ENCODE measurements at places on chromosomes 16 and 17. TPM values are rescaled to one million over a fixed set of nuclear protein-coding genes. Genes with fewer than 3 reads are reported as not detected.
A peak's percentile ranks its signal among the peaks of the same experiment; 100 is the strongest.

The PGP gene
- polyA plus RNA-seq, result 41.9 TPM

The KRT12 gene
- not detected for polyA plus RNA-seq

The ITGAL gene
- polyA plus RNA-seq, result not detected

The CACNB1 gene
- polyA plus RNA-seq, result 41.6 TPM

The COG1 gene
- polyA plus RNA-seq, result 42.4 TPM

The NOG gene
- polyA plus RNA-seq, result 32.7 TPM

The MT1A gene
- not detected for polyA plus RNA-seq

The RPRML gene
- polyA plus RNA-seq, result not detected

The TTLL6 gene
- polyA plus RNA-seq, result not detected

The ZNF624 gene
- polyA plus RNA-seq, result 2.5 TPM

The RNF222 gene
- 0.17 TPM for polyA plus RNA-seq

The NECAB2 gene
- 0.90 TPM for polyA plus RNA-seq

- DNase-seq, result peak; percentile 77
Observed at GRCh38 chr16:3112058-3112880, at the start of gene ZNF205. Gene ZNF205, plus strand, starts transcription at chr16:3112586. Its CDS starts 845 bp downstream, at chr16:3113431.

DNA sequence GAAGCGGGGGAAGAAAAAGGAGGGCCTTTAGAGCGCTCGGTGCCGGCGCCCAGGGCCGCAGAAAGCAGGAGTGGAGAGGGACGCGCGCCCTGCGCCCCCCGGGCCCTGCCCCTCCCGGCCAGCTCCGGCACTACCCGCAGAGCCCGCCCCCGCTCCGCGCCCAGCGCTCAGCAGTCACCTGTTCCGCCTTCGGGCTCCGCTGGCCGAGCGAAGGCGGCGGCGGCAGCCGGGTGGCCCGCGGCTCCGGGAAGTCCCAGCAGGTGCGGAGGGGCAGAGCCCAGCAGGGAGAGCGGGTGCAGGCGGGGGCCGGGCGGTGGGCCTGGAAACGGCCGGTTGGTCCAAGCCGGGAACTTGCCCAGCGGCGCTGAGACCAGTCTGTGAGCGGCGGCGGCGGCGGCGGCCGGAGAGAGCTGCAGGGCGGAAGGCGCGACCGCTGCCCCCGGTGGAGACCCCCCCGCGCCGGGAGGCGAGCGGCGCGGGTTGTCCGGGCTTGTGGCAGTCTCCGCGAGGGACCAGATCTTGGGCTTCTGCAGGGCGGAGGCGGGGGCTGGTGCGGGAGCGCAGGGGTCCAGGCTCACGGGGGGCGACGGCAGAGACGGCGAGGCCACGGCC, 2.2 kb downstream of the IRX3 start:
- DNase-seq, result peak; percentile 34

DNA sequence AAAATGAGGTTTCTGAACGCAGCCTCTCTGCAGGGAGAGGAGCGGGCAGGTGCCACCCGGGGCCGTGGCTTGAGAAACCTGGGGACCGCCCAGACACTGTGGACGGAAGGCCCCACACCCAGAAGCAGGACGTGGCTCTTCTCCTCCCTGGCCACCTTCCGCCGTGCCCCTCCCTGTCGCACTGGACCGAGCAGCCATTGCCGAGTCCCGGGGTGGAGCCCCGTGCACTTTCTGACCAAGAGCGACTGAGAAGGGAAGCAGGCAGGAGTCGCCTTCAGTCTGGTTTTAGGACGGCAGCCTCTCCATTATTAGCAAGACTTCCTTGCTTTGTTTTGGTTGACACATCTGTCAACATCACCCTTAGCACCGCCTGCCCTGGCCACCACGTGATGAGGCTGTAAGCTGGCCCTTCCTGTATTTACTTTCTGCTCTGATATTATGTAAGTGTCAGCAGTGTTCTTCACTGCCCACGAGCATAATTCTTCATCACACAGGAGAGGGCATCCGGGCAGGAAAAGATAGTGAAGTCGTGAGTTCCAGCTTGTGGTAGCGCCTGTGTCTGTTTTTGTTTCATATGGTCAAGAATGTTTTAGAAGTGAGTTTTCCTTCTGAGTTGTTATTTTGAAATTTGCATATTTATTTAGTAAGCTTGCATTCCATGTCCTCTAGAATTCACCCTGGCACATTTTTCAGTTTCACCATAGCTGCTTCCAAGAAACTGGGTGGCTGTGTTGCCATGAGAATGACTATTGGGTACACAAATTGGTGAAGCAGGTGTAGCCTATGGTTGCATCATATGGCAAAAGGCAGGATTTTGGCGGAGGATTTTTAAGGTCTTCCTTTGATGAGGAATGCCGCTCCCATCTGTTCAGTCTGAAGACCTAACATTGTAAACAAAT, 1.0 kb downstream of the HERPUD1 start:
- peak; percentile 70 for DNase-seq

DNA sequence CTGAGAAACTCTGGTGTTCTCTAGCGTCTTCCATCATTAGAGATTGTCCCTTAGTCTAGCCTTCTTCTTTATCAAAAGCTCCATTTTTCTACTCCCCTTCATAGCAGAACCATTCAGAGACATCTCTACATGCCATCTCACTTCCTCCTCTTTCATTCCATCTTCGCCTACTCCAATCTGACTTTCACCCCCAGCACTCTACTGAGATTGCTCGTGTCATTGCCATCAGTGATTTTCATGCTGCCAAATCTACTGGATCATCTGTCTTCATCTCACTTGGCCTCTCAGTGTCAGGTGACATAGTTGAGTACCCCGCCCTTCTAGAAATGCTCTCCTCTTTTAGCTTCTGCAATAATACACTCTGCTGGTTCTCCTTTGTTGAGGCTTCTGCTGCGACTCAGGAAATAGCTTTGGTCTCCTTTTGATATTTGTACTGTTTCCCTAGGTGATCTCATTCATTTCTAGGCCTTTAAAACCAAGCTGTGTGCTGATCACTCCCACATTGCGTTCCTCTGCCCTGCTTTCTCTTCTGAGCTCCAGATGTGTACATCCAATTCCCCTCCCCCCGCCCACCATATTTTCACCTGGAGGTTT, 119.1 kb downstream of the FTO start:
- DNase-seq, result no peak

DNA sequence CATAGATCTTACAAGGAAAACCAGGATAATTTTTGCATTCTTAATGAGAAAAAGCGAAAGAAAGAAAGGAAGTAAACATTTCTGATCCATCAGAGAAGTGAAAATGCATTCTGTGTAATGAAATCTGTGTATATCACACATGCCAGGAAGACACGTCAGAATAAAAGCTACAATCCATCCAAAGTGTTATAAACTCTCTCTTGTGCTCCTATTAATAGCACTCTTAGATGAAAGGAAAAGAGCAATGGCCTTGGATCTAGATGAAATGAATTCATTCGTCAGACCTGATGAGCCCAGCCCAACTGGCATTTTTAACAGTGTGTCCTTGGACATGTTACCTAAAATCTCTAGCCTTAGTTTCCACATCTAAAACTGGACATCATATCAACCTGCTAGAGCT, 885.5 kb downstream of the CDH11 start:
- DNase-seq, result no peak

GRCh38 chr17:79457376-79457775, 153.5 kb downstream of the RBFOX3 start:
- no peak for DNase-seq

- DNase-seq, result no peak
Observed at GRCh38 chr17:3557768-3558583, at the start of gene TRPV3. Gene TRPV3, minus strand, starts transcription at chr17:3557812. Its CDS starts 2,962 bp downstream, at chr17:3554850.

- peak; percentile 17 for DNase-seq
Observed at GRCh38 chr17:36791150-36791941, 145.9 kb upstream of the LHX1 start.

DNA sequence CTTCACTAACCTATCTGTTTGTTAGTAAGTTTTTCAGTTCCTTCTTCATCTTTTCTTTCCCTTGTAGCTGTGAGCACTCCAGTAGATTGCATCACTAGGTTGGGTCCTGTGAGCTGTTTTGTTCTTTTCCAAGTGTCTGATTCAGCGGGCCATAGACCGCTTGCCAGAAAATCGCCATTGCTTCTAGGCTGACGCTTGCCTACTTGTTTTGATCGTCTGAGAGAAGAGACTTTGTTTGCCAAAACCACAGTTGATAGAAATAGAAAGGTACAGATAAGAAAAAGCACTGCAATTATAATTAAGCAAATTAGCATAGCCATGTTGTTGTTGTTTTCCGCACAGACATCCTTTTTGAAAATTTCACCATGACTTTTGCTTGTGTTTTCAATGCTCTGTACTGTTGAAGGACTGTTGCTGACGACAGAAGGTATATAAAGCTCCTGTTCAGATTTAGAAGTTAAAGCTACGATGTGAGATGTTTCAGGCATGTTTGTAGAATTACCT, 3.1 kb downstream of the EVI2A start:
- DNase-seq, result peak; percentile 95

DNA sequence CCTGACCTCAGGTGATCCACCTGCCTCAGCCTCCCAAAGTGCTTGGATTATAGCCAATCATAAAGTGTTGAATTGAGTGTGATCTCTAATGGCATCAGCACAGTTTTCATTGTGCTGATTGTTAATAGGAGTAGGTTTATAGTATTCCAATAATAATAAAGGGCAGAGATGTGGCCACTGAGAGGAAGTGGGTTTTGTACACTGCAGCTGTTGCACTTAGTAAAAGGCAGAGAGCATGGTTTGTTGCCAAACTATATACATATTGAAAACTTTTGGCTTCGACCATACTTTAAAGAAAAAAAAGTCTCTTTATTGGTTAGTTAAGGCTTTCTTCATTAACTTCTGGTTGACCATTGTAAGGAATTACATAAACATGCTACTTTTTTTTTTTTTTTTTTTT, 185.9 kb downstream of the CDK5R1 start:
- DNase-seq, result no peak

GRCh38 chr17:67773246-67773645, 52.1 kb upstream of the BPTF start:
- no peak for DNase-seq

DNA sequence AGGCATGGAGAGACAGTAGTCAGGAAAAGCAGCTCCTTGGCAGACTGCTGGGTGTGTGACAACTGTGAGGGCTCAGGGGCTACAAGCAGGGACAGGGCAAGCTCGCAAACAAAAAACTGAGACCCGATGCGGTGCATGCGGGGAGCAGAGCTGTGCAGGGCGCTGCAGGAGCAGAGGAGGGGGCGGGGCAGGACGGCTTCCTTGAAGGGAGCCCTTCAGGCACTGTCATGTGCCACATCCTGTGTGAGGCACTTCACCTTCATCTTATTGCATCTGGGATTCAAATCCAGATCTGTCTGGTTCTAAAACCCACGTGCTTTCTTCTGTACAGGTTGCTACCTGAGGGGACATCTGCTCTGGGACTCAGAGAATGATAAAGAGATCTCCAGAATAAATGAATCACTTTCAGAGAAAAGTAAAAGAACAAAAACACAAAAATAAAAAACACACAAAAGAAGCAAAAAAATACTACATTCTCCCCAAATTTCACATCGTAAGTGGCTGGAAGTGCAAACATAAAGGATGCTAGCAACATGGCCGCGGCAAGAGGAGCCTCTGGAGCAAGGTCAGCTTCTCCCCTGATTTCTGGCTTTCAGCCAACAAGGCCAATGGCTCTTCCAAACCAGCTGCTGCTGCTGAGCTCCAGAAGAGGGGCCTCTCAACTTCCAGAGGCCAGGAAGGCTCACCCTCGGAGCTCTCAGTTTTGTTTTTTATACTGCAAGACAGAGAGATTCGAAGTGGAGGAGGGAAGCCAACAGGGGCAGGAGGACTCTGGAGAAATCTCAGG, 14.2 kb downstream of the LYRM9 start:
- peak; percentile 79 for DNase-seq

GRCh38 chr17:67053438-67054000, 9.2 kb downstream of the CACNG1 start:
- DNase-seq, result no peak

- DNase-seq, result no peak
Observed at GRCh38 chr17:63937920-63938319, 5.8 kb upstream of the CD79B start.

GRCh38 chr16:15653227-15653626, 3.2 kb downstream of the NDE1 start:
- DNase-seq, result peak; percentile 72

DNA sequence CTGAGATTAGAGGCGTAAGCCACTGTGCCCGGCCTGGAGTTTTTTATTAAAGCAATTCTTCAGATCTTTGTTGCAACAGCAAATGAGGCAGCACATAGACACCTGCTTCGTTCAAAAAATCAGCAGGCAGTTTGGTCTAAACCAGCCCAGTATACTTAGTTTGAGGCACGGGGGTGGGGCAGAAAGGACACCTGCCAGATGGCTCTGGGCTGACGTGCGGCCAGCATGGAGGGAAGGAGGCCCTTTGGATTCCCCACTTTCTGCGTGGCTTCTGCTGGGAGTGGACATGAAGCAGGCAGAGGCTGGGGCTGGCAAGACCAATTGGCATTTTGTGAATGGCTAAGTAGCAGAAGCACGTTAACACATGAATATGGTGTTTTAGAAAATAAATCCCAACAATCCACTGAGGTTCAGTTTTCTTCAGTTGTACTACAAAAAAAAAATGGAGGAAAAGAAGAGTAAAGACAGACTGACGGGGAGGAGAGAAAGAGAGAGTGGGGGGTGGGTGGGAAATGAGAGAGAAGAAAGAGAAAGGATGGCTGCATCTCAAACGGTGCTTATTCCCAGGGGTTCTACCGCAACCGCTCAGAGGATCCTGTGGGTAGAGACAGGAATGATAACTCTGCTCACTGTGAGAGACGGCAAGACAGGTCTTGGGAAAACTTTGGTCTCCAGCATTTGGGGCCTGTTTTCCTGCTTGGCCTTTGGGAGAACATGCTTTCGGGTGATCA, 16.3 kb downstream of the C16orf46 start:
- DNase-seq, result no peak

DNA sequence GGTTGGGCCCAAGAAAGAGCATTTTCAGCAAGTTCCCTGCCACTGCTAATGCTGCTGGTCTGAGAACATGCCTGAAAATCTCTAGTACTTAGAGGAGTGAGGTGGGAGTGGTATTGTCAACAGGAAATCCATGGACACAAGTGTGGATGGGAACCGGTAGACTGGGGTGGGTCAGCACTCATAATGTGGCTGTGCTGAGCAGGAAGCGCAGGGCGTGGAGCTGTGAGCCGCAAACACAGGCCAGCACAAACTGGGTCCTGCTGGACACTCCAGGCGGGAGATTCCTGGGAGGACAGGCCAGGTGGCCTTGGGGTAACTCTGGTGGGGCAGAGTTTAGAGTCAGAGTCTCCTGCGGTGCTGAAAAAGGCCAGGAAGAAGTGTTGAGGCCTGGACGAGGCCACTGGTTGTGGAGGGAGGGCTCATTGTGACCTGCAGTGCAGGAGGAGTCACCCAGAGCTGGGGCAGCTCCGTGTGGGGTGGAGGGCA, 62.6 kb downstream of the BANP start:
- no peak for DNase-seq

- peak; percentile 63 for DNase-seq
Observed at GRCh38 chr17:27473748-27474609, 17.7 kb downstream of the KSR1 start.

GRCh38 chr17:66764506-66764905, 70.4 kb upstream of the CACNG5 start:
- no peak for DNase-seq
